ENCODE measurements at places on chromosomes 3 and 15.
A peak's percentile ranks its signal among the peaks of the same experiment; 100 is the strongest.

DNA sequence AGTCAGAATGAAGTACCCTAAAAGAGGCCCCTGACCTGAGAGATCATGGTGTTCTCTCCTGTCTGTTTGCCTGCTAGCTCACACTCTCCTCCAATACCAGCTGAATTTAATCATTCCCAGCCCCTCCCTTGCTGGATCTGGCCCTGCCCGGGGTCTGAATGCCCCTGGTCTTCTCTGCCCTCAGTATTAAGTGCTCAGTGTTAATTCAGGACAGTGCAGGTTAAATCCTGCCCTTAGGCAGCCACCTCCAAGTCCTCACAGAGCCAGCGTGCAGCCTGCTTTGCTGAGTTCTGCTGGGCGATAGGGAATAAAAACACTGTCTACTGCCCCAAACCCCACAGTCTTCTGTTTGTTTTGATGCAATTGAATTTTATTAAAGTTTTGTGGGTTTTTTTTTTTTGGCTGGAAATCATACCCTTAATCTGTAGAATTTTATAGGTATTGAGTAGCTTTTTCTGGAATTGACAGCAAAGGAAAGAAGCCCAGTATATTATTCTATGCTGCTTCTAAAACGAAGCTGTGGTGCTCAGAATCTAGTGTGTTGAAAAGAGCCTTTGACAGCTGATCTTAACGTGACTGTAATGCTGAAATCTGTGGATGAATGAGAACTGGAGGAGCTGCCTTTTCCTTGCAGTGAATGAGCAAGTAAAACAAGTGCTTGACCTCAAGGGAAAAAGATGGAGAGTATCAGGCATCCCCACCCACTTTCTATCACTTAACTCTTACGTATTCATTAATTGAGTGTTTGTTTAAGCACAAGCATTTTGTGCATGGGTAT lies 12.3 kb upstream of the BDH1 start:
- no peak for DNase-seq

GRCh38 chr15:91801836-91802534 lies 51.5 kb upstream of the SLCO3A1 start:
- DNase-seq, result peak; percentile 58

- no peak for DNase-seq
These were observed 20.0 kb upstream of the CMTM7 start for GRCh38 chr3:32371461-32372212.

DNA sequence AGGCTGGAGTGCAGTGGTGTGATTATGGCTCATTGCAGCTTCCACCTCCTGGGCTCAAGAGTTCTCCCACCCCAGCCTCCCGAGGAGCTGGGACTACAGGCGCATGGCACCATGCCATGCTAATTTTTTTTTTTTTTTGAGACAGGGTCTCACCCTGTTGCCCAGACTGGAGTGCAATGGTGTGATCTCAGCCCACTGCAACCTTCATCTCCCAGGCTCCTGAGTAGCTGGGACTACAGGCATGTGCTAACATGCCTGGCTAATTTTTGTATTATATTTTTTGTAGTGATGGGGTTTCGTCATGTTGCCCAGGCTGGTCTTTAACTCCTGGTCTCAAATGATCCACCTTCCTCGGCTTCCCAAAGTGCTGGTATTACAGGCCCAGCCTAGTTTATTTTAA lies 4.0 kb downstream of the TEX9 start:
- peak; percentile 47 for DNase-seq

DNA sequence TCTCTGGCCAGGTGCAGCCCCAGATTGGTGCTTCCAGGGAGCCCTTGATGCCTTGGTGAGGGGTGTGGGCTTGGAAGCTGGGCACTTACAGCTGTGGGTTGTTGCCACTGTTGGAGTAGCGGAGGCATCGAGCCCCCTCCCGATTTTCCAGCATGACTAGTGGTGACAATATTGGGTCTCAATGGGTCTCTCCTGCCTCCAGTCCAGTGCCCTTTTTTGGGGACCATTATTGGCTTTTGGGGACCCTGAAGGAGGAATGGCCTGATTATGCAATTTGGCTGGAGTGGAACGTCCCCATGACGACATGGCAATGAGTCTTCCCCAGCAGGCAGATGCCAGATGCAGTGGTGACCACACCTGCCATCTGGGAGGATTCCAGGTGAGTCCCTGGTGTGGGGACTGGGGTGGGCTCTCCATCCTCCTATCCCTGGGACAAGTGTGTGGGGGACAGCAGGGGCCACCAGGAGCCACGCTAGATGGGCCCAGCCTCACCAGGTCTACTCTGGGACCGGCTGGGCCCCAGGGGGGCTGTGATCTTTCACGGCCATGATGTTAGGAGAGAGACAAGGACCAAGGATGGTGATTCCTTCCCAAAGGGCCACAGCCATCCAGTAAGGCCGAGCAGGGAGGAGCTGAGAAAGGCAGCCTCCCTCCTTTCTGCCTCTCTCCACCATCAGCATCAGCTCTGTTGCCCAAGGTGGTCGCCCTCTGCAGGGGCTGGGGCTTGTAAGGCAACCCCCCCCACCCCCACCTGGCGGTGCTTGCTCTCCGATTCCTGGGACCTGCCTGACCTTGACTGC lies 196.8 kb downstream of the GOLGA6L6 start:
- no peak for DNase-seq

- no peak for DNase-seq
These were observed 15.4 kb downstream of the SH3BP5 start for GRCh38 chr3:15316998-15317435.

DNA sequence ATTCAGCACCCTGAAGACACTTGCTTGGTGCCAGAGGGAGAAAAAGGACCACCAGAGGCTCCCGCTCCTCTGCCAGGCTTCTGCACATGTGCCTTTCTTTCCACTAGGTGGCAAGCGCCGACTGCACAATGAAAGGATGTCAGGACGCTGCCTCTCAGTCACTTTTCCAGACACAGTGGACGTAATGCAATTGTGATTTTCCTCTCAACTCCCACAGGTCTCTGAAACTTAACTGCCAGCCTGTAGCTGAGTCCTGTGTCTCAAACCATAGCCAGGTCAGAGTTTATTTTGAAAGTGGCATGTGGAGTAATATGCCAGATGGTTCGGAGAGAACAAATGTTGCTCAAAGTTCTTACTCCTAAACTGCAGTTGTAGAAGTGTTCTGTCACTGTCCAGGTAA lies 162.9 kb downstream of the ITPR1 start:
- peak; percentile 75 for DNase-seq

DNA sequence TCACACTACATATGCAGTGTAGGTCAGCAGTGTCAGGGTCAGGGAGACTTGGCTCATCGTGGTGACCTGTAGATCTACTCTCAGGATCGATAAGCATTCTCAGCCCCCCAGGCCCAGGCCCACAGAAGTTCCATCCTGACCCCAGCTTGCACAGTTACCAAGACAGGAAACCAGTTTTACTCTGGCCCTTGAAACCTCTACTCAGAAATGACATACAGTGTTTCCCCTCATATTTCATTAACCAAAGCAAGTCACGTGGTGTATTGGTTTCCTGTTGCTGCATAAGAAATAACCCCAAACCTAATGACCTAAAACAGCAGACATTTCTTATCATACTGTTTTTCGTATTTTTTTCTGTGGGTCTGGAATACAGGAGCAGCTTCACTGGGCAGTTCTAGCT lies 242.2 kb downstream of the SLCO3A1 start:
- no peak for DNase-seq

DNA sequence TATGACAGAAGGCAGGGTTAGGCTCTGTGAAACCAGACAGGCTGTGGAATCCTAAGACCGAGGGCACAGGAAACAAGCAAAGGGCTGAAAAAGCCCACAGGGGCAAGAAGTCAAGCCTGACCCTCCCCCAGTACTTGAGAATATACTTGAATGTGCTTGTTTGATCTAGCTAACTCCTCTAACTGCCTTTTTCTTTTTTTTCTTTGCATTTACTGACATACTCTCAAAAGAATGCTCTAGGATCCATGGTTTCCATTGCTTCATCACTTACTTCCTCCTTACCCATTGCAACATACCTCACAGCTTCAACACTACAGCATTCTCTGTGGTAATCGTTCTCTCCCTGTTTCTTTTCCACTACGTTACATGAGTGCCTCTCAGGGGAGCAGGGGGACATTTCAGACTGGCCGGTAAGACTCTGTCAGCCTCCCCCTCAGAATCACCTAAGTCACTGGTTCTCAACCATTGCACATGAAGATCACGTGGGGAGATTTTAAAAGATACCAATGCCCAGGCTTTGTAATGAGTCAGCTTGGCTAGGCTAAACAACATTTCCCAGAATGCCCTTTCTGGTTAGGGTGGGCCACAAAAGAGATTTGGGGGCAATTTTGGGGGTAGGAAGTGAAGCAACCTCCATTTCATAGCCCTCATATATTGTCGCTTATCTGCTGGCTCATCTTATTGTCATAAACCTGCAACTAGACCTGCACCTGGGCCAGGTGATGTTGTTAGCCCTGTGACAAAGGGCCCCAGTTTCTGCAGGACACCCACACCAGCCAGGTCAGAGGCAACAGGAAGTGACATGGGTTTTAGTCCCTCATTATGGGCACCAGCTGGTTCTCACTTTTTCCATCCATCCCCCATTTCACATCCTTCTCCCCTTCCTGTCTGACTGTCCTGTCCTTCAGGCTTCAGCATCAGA lies 24.6 kb upstream of the RSL24D1 start:
- DNase-seq, result peak; percentile 93

GRCh38 chr15:73283366-73283962 lies 85.3 kb downstream of the HCN4 start:
- no peak for DNase-seq

DNA sequence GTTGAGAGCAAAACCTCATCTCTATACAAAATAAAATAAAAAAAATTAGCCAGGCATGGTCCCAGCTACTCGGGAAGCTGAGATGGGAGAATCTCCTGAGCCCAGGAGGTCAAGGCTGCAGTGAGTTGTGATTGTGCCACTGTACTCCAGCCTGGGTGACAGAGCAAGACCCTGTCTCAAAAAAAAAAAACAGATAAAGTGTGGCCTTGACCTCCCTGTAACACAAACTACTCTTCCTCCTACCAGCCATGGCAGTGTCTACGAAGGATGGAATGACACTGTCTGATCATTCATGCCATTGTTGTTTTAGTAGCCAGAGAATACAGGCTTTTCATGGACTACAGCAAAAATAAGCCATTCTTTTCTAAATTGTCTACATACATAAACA lies 117.1 kb upstream of the IQSEC1 start:
- DNase-seq, result no peak

GRCh38 chr15:51355096-51355495 lies 13.6 kb downstream of the GLDN start:
- DNase-seq, result no peak

- no peak for DNase-seq
These were observed 26.7 kb downstream of the EAF1 start for GRCh38 chr3:15453991-15454625.

GRCh38 chr3:151328298-151328995 lies 902 bp downstream of the P2RY13 start:
- DNase-seq, result peak; percentile 61

GRCh38 chr15:39922462-39923092 lies 2.5 kb upstream of the GPR176 start:
- no peak for DNase-seq

- DNase-seq, result no peak
These were observed 122.3 kb downstream of the MEGF11 start for GRCh38 chr15:66131200-66131599.

DNA sequence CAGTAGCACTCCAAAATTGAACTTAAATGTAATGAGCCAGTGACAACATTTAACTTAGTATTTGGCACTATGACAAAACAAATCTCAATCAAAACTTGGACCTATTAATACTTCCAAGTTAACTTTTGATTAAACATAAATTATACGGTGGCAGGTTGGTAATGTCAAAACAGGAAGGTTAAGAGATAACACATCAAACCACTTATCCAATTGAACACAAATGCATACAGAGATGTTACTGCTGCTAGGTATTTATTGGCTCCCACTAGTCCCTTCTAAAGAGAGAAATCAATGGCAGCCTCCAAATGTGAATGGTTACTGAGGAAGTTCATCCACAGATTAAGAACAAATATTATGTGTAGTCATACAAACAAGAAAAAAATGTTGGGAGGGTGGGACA lies 1.8 kb downstream of the GSK3B start:
- no peak for DNase-seq

GRCh38 chr3:30583973-30584372 lies 22.4 kb upstream of the TGFBR2 start:
- no peak for DNase-seq

DNA sequence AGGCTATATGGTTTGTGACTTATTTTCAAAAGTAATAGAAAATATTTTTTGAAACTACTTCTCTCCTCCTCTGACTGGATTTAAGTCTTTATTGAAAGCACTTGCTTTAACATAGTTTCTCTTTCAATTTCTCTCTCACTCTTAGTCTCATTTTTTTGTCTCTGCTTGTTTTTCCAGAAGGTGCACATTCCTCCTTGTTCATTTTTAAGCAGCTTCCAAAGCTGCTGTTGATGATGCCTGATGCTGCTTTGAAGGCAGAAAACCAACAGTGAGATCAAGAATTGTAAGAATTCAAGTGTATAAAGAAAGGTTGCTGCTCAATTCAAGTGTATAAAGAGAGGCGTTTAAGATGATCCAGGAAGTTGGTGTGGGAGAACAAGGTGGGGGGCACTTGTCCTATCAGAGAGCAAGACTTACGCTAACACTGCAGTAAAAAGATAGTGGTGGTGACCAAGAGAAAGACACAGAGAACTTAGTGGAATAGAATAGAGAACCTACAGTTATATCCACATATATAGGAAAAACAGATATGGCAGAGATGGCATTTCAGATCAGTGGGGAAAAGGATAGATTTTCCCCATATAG lies 12.1 kb downstream of the NR2C2 start:
- DNase-seq, result no peak

GRCh38 chr15:82851981-82852511 lies 42.6 kb downstream of the WHAMM start:
- no peak for DNase-seq

GRCh38 chr3:18716101-18716500 lies 291.0 kb upstream of the SATB1 start:
- DNase-seq, result no peak

DNA sequence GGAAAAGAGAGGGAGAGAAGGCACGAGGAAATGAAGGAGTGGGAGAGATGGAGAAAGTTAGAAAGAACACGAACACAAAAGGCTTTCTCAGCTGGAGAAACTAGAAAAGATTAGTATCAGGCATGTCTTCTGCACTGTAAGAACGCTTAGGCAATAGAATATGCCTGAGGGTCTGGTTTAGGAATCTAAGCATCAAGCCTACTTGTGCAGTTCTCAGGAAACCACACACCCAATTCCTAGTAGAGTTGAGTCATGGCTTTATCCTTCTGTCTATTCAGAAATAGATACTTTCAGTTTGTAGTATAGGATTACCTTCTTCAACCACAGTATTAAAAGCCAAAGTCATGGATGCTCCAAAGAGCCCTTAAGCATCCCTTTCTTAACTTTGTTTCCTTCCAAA lies 969.4 kb downstream of the NTRK3 start:
- DNase-seq, result peak; percentile 98

GRCh38 chr3:161695811-161696210 lies 199.2 kb downstream of the OTOL1 start:
- DNase-seq, result no peak

DNA sequence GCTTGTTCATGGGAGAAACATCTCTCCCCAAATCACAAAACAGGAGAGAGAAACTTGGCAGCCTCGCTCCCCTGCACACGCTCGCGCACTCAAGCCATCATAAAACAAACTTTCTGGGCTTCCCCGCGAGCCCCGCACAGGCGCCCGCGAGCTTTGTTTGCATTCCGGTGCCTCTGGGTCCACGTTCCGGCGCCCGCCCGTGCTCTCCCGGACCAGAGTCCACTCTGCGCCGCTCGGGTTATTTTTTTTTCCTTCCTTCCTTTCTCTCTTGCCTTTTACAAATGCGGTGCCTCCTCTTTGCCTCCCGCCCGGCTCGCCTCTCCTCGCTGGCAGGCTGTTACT lies 363 bp downstream of the MAGI1 start:
- DNase-seq, result no peak

- no peak for DNase-seq
These were observed 7.8 kb upstream of the VGLL4 start for GRCh38 chr3:11651477-11651876.

GRCh38 chr3:73999501-73999900 lies 374.8 kb upstream of the PDZRN3 start:
- DNase-seq, result no peak

All from epithelial cell of esophagus (primary cell).